Fibroblast of skin of scalp (primary cell): ENCODE measurements at places on chromosomes 5 and 9.

DNA sequence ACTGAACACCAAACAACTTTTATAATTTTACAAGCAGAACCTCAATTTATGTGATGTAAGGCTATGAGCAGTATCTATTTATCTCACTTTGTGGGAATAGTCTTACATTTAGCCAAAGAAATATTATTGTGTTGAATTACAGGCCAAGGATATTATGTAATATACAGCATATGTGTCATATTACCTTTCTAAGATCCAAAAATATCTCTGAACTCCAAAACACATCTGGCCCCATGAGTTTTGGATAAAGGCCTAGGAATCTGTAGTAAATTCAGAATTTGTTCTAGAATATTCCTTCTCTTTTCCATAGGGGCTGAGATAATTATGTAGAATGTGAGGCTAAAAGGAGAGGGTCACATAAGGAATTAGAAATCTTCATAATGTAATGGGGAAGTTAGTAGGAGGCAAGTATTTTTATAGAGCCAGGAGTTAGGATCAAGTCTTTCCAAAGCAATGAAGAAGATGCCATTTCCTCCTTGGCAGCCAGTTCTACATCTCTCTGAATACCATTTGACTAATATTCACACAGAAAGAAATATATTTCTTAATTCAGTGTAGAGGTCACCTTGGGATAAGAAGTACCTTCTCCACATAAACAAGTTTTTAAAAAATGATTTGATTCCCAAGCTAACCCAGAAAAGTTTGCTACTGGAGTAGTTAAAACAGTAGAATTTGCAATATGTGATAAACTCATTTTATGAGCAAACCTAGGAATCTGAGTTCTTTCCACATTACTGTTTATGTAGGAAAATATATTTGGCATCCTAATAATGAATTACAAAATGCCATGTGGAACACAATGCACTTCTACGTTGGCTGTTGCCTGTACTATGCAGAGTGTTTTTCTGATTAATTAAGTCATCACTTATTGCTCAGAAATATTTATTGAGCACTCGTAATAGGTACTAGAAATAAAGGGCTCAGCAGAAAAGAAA lies 20.3 kb upstream of the GRAMD2B start:
- DNase-seq, result no peak

DNA sequence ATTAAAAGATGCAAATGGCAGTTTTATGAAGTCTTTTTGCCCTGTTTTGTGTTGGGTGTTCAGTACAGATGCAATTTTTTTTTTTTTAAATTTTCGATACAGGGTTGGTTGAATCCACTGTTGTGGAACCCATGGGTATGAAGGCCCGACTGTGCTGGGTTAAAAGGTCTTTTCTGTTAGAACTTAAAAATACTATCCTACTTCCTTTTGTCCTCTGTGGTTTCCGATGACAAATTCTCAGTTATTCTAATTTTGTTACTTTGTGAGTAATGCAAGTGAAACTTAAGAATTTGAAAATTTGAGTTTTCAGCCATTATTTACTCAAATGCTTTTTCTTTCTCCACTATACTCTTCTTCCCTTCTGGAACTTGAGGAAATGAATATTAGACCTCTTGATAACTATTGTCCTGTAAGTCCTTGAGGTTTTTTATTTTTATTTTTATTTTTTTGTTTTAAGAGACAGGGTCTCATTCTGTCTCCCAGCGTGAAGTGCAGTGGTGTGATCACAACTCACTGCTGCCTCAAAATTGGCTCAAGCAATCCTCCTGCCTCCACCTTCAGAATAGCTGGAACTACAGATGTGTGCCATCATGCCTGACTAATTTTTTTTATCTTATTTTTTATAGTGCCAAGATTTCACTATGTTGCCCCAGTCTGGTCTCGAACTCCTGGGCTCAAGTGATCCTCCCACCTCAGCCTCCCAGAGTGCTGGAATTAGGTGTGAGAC lies 67.5 kb downstream of the ZCCHC7 start:
- peak; percentile 25 for DNase-seq

- peak; percentile 85 for DNase-seq
Measured at GRCh38 chr9:76180541-76180940, 213.7 kb downstream of the RFK start.

- no peak for DNase-seq
Measured at GRCh38 chr9:123608104-123608503, 252.1 kb downstream of the CRB2 start.

GRCh38 chr5:40410231-40410861 lies 269.4 kb upstream of the PTGER4 start:
- peak; percentile 71 for DNase-seq

DNA sequence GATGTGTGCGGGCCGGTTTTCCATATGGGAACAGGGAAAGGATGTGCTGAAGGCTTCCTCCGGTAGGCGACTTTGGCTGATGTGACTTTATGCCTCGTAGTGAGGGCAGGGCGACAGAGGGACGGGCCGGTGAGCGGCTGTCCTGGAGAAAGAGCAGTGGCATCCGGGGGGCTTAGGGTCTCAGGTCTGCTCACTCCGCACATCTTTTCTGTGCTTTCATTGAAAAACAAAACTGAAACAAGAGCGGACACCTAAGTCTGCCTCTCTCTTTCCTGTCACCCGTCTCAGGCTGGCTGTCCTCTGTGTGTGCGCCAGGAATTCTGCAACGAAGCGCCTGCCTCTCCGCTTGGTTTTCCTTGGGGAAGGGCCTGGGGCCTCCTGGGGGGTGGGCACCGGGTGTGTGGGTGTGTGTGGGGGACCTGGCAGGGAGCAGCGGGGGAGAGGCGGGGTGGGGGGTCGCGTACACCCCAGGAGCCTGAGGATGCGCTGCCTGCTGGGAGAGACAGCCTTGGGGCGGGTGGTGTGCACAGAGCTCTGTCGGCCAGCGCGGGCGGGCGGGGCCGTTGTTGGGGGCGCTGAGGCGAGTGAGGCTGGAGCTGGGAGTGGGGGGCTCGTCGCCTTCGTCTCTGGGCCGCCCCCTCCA lies 580 bp upstream of the PRRX2 start:
- peak; percentile 29 for DNase-seq

GRCh38 chr9:2053883-2054845 lies 39.0 kb downstream of the SMARCA2 start:
- DNase-seq, result peak; percentile 33

DNA sequence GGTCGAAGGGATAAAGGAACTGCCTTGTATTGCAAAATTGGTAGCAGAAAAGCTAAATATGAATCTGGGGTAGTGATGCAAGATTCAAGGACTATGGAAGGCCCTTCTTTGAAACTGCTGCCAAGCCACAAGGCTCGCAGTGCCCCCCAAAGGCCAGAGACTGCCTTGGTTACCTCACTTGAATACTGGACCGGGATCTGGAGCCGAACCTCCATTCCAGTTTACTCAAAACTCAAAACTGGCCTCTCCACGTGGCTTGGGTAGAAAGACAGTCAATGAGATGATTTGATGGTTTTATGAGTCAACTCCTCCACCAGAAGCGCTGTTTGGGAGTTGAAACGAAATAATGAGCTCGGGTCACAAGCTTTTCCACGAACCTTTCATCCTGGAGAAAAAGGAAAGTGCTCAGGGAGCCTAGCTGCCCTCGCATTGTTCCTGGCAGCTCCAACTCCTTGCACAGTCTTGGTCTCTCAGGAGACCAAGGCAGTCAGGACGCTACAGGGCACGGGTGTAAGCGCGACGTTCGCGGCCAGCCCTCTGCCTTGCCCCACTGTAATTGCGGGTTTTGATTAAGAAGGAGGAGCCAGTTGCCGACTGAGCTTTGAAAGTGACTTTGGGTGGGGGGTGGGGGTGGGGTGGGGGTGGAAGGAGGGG lies 2.8 kb downstream of the ST8SIA4 start:
- DNase-seq, result peak; percentile 18

DNA sequence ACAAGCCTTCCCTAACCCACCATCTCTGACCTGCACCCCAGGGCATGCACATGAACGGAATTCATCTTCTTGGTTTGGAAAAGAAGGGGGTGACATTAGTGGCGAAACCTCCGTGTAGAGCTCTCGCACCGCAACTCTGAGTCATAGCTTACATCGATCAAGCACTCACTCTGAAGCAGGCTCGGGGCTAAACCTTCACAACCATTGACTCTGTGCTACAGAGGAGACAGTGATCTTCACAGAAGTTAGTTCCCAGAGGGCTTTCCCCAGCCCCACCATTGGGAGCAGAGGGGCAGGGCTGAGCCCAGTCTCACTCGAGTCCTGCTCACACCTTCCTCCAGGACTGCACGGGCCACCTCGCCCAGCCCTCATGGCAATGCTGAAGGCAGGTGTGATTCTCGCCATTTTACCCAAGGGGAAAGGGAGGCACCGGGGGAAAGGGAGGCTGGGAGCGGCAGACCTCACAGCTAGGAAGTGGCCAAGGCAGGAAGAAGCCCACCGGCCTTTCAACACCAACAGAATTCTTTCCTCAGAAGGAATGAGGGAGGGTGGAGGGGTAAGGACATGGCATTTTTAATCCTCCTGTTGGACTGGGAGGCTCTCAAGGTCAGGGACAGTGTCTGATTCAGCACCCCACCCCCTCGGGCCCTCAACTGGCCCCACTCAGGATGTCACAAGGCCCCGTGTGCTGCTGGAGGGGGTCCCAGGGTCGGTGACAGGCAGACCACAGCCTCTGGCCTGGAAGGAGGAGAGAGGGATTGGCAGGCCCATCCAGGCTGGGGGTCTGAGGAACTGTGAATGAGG lies 25.9 kb upstream of the IL17B start:
- DNase-seq, result peak; percentile 95

DNA sequence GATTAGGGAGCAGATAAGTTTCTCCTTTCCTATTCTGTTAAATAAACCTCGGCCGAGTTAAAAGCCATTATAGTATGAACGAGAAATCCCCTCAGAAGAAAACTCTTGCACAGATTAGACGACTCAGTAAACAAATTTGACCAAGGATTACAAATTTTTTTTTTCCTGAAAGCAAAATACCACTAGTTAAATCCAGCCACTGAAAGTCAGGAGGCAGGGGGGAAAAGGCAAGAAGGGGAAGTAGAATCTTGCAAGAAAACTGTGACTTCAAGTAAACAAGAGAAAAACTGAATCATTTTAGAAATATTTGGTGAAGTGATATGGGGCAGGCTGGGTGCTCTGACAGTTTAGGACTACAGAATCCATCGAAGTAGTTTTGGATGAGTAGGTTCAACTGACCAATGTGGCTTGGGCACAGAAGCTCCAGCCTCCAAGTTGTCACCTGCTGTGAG lies 251.0 kb downstream of the DENND1A start:
- peak; percentile 18 for DNase-seq

- DNase-seq, result no peak
Measured at GRCh38 chr9:23855873-23856604, 30.0 kb upstream of the ELAVL2 start.

- DNase-seq, result peak; percentile 98
Measured at GRCh38 chr5:140322751-140323731, 20.1 kb upstream of the PFDN1 start.

DNA sequence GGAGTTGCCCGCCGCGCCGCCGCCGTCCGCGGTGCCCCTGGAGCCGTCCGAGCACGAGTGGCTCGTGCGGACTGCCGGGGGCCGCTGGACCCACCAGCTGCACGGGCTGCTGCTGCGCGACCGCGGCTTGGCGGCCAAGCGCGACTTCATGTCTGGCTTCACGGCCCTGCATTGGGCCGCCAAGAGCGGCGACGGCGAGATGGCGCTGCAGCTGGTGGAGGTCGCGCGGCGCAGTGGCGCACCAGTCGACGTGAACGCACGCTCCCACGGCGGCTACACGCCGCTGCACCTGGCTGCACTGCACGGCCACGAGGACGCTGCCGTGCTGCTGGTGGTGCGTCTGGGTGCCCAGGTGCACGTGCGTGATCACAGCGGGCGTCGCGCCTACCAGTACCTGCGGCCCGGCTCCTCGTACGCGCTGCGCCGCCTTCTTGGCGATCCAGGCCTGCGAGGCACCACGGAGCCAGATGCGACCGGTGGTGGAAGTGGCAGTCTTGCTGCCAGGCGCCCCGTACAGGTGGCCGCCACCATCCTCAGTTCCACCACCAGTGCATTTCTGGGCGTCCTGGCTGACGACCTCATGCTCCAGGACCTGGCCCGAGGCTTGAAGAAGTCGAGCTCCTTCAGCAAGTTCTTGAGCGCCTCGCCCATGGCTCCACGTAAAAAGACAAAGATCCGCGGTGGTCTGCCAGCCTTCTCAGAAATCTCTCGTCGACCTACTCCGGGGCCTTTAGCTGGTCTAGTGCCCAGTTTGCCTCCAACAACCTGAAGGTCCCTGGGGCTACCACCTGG lies 1.6 kb downstream of the SOWAHA start:
- DNase-seq, result no peak

DNA sequence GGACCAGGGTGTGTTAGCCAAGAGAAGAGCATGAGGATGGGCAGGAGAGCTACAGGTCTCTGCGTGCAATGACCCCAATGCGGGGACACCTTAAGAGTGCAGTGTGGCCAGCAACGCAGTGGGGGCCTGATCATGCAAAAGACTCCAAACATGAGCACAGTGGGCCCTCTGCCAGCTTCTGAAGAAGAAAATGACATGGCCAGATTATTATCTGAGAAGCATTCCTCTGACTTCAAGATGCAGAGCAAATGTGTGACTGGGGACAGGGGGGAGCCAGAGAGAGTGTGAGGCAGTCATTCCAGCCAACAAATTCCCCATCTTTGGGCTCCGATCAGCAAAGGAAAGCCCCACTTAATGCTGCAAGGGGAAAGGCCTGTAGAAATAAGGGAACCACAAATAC lies 229.4 kb downstream of the CDK5RAP2 start:
- peak; percentile 46 for DNase-seq
